ENCODE measurements at places on chromosomes 11 and 22.

DNA sequence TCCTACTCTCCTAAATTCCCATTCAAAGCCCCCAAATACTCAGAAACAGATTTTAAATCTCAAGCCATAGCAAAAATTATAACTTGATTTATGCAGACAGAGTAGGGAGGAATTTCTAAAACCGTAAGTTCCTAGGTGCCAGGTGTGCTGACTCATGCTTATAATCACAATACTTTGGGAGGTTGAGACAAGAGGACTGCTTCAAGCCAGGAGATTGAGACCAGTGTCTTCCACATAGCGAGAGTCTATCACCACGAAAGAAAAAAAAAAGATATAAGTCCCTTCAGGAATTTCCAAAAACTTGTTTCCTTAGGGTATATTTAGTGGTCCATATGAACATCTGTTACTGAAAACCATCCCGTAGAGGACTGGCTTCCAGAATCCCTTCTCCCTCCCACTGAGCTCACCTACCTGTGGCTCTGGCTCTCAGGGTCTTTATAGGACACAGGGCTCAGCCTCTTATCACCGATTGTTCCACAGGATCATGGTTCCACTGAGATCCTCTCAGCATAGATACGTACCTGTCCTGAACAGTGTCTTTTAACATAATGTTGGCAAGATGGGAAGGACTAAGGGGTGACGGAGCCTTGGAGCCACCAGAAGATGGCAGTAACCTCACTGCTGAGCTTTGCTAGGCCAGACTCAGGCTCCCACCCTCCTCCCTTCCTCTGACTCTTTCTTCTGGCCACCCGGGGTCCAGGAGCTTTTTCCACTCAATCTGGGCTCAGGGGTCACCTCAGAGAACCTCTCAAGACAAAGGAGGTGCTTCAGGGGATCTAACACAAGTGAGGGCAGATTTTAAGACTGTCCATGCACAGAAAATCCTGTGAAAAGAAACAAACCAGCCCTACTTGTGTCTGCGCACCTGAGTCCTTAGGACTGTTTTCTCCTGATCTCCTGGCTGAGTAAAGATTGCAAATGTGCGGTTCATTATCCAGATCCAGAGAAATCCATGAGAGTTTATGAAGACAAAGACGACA is 117.5 kb upstream of the TOP3B start:
- no peak for DNase-seq

DNA sequence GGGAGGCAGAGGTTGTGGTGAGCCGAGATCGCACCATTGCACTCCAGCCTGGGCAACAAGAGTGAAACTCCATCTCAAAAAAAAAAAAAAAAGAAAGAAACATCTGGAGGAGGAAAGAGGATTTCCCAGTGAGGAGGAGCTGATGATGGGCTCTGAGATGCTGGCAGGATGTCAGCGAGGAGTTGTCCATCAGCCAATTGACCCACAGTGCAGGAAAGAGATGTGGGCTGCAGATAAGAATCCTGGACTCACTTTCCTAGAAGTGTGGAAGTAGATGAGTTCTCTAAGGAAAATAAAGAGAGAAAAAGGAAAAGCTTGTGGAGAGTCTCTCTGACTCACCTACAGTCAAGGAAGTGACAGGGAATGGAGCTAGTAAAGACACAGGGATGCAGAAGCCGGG is 9.7 kb downstream of the IZUMO1R start:
- DNase-seq = no peak

GRCh38 chr11:57777969-57778317 is 16.3 kb downstream of the CTNND1 start:
- DNase-seq = no peak

GRCh38 chr11:71335371-71335770 is 83.0 kb upstream of the SHANK2 start:
- no peak for DNase-seq
